ENCODE measurements at places on chromosomes 13 and 19.

DNA sequence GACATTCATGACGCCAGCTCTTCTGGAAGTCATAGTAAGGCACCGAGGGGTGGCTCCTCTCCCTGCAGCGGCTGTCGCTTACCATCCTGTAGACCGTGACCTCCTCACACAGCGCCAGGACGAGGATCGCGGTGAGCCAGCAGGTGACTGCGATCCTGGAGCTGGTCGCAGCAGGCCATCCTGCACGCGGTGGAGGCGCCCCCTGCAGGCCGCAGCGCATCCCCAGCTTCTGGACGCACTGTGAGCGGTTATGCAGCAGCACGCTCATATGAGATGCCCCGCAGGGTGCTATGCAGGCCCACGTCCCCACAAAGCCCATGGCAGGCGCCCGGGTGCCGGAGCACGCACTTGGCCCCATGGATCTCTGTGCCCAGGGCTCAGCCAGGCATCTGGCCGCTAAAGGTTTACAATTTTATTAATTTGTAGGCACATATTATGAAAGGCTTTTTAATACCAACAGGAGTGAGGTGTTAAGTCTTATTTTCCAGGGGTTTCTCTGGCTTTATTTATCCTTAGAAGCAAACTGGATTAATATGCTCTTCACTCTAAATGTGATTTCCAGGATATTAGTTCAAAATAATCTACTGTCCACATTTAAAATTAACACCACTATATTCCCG lies 35.6 kb upstream of the PSPC1 start:
- no peak for DNase-seq

- no peak for DNase-seq
These were observed 8.2 kb upstream of the LATS2 start for GRCh38 chr13:21069561-21070004.

- no peak for DNase-seq
These were observed 325.5 kb downstream of the KCNRG start for GRCh38 chr13:50340551-50341287.

DNA sequence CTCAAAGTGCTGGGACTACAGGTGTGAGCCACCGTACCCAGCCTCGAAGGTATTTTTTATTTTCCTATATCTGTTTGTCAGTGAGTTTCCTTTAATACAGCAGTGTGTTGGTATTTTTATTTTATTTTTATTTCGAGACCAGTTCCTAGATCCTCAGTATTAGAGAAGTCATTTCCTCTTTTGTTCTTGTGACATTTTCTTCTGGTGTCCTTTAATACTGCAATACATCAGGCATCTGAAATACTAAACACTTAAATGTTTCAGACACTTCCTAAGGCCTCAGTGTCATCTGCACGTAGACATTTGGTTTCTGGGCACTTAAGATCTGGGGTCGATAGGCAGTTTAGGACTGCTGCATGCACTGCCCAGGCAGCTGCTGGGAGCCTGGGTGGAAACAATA lies 22.5 kb downstream of the GATAD2A start:
- DNase-seq, result no peak

DNA sequence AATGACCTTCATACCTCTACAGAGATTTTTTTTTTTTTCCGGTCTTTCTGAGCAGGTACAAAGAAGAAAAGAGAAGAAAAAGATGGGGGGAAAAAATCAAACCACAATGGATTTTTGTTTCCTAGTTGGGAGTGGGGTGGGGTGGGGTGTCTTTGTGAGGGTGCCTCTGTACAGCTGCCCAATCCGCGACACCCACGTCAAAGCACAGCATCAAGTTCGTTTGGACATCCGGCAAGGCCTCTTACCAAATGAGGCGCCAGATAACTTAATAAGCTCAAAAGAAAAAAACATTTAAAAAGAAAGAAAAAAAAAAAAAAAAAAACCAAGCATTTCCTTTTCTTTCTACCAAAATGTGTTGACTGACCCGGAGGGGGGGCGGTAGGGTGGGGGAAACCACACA lies 70.3 kb upstream of the NFIC start:
- DNase-seq, result no peak

DNA sequence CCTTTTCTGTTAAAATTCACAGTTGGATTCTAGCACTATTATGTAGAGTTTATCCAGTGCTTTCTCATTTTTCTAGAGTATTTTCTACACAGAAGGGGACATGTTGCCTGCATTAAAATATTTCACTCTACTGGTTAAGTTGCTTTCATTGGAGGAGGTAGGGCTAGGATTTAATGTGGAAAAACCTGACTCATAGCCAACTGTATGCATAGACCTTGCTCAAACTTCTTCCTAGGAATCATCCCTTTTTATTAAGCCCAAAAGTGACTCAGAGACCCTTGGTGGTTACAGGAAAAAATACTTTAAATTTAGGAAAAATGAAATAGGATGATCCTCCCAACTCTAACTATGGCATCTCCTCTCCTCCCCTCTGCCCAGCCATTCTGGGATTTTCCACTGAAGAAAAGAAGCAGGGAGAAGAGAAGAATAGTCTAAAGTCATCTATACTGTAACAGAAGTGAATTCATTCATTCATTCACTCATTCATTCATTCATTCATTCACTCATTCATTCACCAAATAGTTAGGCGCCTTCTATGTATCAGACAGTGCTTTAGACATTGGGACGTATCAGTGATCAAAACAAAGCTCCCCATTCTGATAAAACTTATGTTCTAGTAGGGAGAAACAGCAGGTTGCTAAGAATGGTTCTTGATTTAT lies 109.0 kb upstream of the HTR2A start:
- no peak for DNase-seq

GRCh38 chr13:97967948-97968347 lies 14.5 kb downstream of the IPO5 start:
- no peak for DNase-seq

DNA sequence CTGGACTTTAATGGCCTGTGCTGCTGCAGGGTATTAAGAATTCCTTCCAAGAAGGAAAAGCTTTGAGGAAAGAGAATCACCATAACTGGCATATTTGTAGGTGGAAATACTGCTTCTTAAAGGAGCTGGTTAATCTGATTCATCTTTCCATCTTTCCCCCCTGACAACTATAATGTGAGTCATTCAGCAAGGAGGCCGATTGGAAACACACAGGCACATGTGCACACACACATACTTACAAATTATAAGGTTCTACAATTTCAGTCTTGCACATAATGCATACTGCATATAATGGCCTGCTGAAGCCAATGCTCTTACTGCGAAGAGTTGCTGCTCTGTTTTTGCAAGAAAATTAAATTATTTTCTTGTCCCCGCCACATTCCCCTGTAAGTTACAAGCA lies 78.8 kb upstream of the TPP2 start:
- no peak for DNase-seq

GRCh38 chr13:82245860-82246259 lies 1636.4 kb downstream of the SLITRK1 start:
- no peak for DNase-seq

- no peak for DNase-seq
These were observed 46.9 kb downstream of the OLFM4 start for GRCh38 chr13:53075356-53076041.

Data from CD4-positive, alpha-beta memory T cell (primary cell).